ENCODE measurements at places on chromosomes 16 and 17.

DNA sequence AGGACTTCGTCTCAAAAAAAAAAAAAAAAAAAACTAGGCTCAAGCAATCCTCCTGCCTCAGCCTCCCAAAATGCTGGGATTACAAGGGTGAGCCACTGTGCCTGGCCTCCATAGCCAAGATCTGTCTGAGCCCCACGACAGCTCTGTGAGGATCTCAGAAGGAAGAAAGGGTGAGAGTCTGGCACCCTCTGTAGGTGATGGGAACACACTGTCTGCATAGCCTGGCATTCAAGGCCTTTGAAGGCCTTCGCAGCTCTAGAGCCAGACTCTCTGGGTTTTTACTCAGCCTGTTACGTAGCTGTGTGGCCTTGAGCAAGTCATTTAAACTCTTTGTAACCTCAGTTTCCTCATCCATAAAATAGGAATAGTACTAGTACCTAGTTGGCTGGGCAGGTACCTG lies 6.3 kb upstream of the XPO6 start:
- peak; percentile 57 for DNase-seq

GRCh38 chr17:63523253-63523855 lies at the start of gene KCNH6:
KCNH6 (plus strand) TSS chr17:63523358; CDS start chr17:63523414, 56 bp downstream.
- no peak for DNase-seq

DNA sequence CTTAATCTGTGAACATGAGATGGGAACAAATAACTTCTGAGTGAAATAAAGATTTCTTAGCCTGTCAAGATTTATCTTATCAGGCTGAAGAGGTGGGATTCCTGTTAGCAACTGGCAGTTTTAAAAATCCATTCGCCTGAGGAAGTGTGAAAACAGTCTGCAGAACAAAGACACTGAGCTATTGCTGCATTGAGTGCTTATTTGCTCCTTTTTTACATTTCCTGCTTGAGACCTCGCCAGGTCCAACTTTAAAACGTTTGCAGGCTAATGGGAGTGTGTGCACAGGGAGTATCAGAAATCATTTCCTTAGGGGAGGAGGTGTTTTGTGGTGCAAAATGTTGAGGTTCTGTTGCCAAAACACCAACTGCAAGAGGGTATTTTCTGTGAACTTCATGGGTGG lies 957.8 kb upstream of the RBFOX1 start:
- no peak for DNase-seq

DNA sequence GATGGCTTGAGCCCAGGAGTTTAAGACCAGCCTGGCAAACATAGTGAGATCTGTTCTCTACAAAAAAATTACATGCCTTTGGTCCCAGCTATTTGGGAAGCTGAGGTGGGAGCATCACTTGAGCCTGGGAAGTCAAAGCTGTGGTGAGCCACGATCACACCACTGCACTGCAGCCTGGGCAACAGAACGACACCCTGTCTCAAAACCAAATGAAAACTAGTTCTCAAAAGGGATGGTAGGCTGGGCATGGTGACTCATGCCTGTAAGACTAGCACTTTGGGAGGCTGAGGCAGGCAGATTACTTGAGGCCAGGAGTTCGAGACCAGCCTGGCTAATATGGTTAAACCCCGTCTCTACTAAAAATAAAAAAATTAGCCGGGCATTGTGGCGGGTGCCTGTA lies 31.1 kb downstream of the PPM1D start:
- DNase-seq: no peak

DNA sequence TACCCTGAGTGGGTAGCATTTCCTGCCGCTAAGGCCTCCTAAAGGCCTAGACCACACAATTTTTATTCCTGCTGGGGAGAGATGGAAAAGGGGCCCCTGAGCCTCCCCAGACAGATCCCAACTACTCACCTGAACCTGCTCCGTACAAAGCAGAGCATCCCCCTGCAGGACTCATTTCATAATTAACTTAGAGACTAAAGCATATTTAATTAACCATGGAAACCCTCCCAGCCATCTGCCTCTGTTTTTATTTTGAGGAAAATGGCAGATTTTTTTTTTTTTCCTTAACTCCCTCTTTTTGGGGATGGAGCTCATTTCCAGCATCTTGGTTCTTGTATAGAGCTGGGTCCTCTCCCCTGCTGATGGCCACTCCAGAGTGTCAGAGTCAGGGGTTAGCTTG lies 96.5 kb upstream of the CRHR1 start:
- no peak for DNase-seq

GRCh38 chr16:86756882-86757703 lies 178.7 kb downstream of the FOXL1 start:
- DNase-seq: no peak

DNA sequence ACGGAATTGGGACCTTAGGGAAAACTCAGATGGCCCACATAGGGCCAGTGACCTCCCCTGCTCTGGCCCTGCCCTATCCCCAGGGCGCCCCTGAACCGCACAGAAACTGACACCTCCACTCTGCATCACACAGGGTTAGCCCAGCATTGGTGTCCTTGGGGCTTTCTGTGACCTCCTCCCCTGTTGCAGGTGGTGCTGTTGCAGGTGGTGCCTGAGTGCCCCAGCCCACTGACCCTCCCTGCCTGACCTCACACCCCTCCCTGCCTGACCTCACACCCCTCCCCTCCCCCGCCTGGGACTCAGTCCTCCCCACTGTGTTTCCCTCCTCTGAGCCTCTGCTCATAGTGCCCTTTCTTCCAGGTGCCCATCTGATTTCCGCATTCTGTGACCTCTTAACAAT lies 21.4 kb downstream of the TNFRSF13B start:
- DNase-seq: no peak

DNA sequence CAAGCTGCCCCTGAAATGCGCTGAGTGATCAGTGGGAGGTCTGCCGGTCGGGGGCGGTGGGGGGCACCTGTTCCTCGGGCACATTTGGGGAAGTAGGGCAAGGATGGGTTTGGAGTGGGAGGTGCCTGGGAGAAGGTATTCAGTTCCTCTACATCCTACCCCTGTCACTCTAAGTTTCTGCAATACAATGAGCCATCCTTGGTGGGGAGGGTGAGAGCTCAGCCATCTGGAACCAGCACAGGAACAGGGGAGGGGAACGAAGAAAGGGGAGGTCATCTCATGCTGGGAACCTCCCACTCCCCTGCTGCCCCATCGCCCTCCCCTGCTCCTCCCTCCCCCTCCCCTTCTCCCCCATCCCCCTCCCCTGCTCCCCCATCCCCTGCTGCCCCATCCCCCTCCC lies 4.2 kb downstream of the DPH1 start:
- DNase-seq: no peak

DNA sequence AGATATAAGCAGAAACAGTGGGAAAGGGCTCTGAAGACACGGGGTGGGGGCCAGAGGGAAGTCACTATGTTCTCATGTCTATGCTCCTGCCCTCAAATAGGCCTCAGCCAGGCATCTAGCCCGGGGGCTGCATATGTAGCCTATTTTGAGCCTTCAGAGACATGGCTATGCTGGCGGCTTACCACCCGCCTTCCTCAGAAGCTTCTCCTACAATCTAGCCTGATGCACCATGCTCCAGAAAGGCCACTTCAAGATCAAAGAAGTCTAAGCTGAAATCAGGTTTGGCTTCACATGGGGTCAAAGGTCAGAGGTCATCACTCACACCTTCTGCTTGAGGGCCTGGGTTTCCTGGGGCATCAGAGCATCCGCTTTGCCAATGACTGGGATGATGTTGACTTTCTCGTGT lies 1.6 kb downstream of the SEPTIN1 start:
- no peak for DNase-seq

- no peak for DNase-seq
Observed at GRCh38 chr17:17060001-17060922, 18.0 kb downstream of the MPRIP start.

- no peak for DNase-seq
Observed at GRCh38 chr17:82376042-82376730, 4.6 kb downstream of the UTS2R start.

DNA sequence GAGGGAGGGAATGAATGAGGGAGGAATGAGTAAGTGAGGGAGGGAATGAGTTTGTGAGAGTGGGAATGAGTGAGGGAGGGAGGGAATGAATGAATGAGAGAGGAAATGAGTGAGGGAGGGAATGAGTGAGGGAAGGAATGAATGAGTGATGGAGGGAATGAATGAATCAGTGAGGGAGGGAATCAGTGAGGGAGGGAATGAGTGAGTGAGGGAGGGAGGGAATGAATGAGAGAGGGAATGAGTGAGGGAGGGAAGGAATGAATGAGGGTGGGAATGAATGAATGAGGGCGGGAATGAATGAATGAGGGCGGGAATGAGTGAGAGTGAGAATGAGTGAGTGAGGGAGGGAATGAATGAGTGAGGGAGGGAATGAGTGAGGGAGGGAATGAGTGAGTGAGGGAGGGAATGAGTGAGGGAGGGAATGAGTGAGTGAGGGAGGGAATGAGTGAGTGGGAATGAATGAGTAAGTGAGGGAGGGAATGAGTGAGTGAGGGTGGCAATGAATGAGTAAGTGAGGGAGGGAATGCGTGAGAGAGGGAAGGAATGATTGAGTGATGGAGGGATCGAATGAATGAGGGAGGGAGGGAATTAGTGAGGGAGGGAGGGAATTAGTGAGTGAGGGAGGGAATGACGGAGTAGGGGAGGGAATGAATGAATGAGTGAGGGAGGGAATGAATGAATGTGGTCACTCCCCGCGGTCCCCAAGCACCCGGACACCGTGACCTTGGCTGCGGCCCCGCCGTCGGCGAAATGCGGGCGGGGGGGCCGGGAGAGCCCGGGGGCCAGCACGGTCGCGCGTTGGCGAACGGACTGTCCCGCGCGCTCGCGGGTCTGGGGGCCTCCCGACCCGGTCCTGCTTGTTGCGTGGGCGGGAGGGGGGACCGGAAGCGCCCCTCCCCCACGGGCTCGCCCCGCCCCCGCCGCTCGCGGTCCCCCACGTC lies 1.1 kb upstream of the UBE2I start:
- no peak for DNase-seq

GRCh38 chr17:16873174-16874035 lies 98.5 kb downstream of the TNFRSF13B start:
- DNase-seq: no peak

DNA sequence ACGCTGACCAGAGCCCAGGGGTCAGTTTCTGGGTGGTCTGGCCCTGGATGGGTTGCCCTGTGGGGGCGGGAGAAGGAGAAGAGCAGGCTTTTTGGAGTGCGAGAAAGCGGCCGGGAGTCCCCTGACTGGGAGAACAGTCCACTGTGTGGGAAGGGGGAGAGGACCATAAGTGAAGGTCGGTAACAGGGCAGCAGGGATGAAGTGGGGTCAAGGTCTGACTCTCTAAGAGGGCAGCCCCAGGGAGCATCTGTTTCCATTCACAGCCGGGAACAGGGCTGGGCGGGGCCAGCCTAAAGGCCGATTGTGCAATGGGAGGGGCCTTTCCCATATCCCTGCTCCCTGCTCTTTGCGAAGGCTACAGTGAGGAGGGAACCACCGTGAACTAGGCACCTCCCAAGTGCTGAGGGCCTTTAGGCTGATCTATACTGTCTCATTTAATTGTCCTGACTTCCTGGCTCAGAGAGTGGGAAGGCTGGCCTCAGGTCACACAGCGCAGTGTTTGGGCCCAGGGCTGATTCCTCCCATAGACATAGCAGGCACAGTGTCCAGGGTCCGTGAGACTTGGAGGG lies 10.4 kb upstream of the WFDC1 start:
- DNase-seq: no peak

DNA sequence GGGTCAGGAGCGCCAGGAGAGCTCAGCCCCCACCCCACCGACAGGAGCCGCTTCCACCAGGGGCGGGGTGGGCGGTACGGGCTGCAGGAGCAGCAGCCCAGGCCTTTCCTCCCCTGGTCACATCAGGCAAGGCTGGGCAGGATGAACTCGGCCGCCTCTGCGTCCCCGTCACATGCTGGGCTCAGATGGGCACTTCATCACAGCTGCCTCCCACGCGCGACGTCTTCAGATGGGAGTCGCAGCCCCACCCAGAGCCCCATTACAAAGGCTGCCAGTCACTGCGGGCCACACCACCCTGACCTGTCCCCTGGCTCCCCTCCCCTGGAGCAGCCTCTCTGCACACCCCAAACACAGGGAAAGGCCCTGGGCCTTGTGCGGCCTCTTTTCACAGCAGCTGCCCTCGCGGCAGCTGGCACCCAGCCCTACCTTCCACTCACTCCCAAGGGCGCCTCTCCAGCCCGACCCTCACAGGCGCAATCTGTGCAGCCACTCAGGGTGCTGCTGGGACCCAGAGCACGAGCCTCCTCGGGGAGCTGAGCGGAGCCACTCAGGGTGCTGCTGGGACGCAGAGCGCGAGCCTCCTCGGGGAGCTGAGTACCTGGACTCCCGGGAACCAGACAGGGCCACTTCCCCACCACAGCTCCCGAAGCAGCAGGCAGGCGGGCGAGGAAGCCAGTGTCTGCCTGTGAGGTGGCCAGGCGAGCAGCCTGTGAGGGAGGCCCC lies 4.7 kb downstream of the ZNF598 start:
- no peak for DNase-seq

DNA sequence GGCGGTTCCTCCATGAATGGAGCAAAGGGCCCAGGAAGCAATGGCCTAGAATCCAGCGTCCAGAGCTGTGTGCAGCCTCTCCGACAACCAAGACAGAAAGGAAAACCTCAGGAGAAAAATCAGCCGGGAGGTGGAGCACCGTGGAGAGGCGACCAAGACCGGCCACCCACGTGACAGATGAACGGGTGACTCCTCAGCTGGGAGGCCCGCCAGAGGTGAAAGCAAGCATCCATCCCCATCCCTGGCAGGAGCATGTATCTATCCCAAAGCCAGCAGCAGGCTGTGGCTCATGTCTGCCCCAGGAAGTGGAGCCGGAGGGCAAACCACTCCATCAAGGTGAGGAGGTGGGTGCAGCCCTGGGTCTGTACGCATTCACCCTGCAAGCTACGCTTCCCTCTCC lies 52.1 kb downstream of the FOXL1 start:
- DNase-seq: no peak

Data from activated CD8-positive, alpha-beta memory T cell treated with anti-CD3 and anti-CD28 coated beads, Interleukin-2, amount 50 U/mL, for 4 hours (primary cell).